NCI-H1092 treated with DMSO at 0.1 percent for 48 hours (cell line): ENCODE measurements at places on chromosomes 5 and 9.
A peak's percentile ranks its signal among the peaks of the same experiment; 100 is the strongest.

GRCh38 chr9:13278368-13279246, 885 bp downstream of the MPDZ start:
- DNase-seq: peak; percentile 78

- DNase-seq: no peak
Observed at GRCh38 chr9:86368871-86369521, 14.8 kb upstream of the TUT7 start.

GRCh38 chr9:114236391-114237138, 81.2 kb downstream of the COL27A1 start:
- DNase-seq: no peak

DNA sequence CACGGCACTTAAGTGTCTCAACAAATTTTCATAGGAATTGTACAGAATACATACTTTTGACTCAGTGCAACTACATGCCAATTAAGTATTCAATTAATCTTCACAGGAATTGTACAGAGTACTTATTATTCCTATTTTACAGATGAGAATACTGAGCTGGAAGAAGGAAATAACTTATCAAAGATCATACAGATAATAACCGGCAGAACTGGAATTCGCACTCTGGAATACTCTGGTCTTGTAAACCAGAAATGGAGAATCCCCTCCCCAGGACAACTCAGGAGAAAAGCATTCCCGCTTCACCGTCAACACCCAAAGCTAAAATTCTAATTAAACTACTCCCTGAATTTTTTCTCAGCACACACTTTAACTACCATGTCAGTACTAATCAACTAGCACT, 112.7 kb downstream of the HOMER1 start:
- no peak for DNase-seq

DNA sequence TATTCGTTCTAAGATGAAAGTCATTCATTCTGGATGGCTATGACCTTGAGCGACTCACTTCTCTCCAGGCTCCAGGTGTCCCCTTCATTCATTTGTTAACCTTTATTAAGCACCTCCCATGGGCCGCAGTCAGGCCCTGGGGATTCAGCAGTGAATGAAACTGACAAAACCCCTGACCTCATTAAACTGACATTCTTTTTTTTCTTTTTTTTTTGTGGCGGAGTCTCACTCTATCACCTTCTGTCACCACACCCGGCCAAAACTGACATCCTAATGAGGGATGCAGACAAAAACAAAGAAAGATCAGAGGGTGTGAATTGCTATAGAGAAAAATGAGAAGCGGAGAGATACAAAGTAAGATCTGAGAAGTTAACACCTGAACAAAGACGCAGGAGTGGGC, 16.5 kb upstream of the ODF2 start:
- DNase-seq: no peak

DNA sequence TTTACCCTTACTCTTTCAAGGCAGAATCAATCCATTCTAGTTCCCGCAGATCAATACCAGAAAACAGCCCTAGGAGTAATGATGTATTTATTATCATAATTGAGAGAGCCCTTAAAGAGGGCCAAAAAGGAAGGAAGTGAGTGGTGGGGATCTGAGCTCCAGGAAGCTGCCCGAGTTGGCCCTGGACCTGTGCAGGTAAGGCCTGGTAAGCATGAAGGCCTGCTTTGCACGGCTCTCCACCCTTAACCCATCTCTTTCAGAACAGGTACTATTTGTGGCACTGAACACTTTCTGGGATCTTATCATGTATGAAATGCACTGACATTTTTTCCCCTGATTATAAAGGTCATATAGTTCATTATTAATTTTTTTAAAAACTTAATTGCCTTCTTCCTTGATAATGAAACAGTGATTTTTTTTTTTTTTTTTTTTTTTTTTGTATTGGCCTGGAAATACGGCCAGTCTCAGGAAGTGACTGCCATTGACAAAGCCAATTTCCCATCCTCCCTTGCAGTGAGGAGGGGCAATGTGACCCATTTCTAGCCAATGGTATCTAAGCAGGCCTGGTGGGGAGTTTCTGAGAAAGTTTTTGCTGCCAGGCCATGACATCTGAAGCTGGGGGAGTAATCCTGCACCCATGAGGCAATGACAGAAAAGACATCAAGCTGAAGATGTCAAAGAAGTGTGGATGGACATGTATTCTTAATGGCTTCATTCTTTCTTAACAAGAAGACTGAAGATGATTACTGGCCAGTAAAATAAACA, 6.3 kb upstream of the MVB12B start:
- no peak for DNase-seq
